ENCODE measurements at places on chromosomes 2 and 18.

DNA sequence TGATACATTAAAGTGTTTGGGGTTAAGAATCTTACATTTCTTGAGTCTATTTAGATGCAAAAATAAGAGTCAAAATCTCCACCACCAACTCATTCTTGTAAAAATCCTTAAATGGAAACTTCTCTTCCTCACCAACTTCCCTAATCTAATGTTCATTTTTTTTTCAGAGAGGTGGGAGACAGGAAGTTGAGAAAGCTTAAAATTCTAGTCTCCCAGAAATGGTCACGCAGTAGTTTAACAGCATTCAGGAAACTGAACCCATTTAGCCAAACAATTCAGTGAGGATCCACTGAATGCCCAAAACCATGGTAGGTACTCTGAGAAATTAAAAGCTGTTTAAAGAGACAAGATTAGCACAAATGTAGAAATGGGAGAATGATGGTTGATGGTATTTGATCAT, 69.0 kb downstream of the TXNL1 start:
- no peak for DNase-seq

DNA sequence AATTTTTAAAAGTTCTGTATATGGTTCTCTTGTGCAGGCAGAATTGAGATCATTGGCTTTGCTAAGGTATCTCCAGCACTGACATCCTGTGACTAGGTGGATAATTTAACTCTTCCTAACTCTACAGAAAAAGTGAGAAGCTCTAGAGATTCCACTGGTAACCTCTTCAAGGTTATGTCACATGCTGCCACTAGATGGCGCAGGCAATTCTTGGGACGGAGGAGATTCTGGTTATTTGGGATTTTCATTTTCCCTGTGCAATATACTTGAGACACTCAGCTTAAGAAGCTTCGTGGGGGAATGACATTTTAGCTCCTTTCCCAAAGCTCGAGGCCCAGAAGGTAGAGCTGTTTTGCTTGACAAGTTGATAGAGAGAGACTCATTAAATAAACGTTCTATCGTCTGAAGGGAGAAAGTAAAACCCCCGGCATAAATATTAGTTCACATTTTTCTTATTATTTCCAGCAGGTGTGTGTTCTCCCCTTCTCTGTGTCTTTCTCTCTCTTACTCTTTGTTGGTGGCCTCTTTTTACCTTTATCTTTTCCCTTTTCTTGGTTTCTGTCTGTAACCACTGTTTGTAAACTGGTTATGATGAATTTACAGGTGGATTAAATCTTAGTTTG, 26.6 kb upstream of the LANCL1 start:
- peak; percentile 72 for DNase-seq

DNA sequence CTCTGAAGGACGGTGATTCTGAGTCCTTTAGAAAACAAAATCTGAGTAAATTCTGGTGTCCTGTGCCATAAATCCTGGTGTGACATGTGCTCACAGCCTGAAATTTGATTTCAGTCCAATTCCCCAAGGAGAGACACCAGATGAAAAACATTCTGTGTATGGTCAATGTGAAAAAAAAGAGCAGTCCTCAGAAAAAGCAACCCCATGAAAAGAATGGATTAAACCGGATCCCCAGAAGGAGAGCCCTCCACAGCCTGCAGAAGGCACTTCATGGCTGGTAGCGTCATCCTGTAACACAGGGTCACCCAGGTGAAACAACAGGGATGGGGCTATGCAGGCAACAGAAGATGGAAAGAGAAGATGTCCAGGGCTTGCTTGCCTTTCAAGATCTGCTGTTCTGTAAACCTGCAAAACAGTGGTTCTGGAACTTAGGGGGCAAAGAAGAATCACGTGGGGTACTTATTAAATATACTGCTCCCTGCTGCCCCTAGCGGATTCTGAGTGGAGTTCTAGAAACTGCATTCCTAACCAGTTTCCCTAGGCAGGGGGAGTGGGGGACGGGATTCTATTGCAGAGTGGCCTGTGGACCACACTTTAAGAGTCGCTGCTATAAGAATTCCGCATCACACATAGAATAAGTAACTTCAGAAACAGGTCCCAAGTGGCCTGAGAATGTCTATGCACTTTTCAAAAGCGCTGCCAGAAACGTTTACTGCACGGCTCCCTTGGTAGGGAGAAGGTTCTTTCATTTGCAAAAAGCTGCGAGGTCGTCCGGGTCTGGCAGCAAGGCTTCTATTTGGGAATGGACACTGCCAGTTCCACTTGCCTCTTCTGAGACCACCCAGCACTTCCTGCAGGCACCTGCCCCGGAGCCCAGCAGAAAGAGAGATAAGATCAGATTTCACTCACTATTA, 118.9 kb upstream of the ARL5A start:
- DNase-seq = peak; percentile 43

DNA sequence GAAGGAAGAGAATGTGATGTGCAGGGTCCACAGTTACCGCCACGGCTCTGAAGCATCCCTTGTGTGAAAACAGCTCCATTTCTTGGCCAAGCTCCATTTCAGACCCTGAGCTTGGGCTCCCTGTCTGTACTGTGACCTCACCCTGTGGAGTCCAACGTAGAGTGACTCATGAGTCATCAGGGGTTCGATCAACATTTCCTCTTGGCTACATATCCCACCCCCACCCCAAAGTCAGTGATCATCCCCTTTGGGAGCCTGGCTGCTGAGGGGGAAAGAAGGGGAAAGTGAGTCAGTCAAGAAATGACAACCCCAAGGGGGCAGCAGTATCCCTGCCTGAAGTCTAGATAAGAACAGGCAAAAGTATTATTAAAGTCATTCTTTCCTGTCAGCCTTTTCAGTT, 62.2 kb downstream of the PAPOLG start:
- no peak for DNase-seq

DNA sequence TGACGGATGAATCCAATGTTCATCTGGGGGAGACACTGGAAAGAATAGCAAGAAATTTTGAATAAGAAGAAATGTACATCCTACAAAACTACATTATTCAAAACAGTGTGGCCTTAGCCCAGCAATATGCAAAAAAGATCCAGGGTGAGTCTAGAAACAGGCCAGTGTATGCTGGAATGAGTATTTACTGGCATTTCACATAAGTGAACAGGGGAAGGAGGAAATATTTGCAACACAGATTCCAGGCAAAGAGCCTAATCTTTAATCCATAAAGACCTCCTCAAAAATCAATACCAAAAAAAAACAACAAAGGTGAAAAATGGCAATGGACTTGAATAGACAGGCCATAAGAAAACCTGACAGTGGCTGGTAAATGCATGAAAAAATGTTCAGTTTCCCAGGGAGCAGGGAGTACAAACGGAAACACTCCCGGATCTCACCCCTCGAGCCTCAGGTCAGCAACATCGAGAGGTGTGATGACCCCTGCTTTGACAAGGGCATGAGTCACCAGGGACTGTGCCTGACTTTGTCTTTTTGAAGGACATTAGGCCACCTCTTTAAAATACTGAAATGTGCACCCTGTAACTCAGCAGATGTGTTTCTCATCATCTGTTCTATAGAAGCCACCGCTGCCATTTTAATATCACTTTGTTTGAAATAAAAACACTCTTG, 12.7 kb upstream of the GPC1 start:
- no peak for DNase-seq

DNA sequence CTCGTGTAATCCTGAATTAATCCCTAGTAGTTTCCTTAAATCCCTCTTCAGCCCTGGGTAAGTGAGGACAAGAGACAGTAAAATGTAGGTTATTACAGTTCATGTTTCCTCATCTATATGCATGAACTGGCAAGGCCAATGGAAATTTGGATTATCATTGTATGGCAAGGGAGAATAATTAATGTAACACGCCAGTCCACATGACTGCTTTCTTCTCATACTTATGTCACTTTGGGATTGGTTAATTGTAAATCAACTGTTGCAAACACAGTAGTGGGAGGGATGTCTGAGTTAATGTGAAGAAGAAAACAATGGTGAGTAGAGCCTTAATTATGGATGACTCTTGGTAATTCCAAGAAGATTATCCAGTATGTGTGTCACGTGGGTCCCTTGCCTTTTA, 1.7 kb upstream of the SERPINB7 start:
- DNase-seq = no peak

DNA sequence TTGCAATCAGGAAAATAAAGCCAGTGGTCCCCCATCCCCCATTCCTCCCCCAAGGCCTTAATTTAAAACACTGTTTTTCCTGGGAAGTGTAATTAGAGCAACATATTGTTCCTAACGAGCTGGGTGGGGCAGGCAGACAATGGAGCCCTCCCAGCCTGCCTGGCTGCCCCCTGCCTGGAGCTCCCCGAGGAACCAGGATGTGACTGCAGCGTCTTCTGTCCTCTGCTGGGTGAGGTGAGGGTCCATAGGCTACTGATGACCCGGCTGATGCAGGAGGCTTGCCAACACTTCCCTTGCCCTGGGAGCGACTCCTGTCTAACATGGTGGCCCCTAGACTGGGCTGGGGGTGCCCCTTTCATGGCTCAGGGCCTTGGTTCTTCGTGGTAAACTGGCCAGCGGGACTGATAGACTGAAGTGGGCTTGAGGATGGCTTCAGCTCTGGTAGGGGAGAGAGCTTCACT, 152.4 kb downstream of the DYSF start:
- no peak for DNase-seq

GRCh38 chr2:166152064-166152463, 24.2 kb upstream of the SCN1A start:
- no peak for DNase-seq

GRCh38 chr2:173652311-173652710, 297.6 kb downstream of the CDCA7 start:
- peak; percentile 64 for DNase-seq

- no peak for DNase-seq
Observed at GRCh38 chr18:4854671-4855070, 342.4 kb downstream of the AKAIN1 start.

DNA sequence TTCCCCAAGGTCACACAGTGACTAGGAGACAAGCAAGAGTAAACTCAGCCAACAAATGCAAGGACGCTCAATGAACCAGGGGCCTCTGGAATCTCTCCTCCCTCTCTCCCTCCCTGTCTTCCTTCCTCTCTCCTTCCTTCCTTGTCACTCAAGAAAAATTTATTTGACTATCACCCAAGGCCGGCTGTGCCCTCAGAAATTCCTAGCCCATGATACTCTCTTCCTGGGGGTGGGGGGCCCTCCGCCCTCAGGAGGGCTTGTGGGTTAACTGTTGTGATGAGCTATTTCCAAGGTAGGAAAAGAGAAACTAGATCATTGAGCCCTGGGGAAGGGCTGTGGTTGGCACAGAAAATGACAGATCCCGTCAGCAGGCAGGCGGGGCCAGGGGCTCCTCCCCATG, 21.7 kb downstream of the INHBB start:
- no peak for DNase-seq

DNA sequence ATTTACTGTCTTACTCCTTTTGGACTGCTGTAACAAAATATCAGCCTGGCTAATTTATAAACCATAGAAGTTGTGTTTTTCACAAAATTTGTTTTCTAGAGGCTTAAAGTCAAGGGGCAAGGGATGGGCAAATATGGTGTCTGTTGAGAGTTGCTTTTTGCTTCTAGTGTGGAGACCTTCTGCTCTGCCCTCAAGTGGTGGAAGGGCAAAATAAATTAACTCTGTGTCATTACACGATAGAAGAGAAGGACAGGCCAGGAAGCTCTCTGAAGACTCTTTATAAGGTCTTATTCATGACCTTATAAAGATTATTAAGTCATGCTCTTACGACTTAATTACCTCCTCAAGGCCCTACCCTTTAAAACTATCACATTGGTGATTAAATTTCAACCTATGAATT, 181.2 kb upstream of the LRATD1 start:
- no peak for DNase-seq

- no peak for DNase-seq
Observed at GRCh38 chr2:26925100-26925791, 45.2 kb upstream of the MAPRE3 start.

DNA sequence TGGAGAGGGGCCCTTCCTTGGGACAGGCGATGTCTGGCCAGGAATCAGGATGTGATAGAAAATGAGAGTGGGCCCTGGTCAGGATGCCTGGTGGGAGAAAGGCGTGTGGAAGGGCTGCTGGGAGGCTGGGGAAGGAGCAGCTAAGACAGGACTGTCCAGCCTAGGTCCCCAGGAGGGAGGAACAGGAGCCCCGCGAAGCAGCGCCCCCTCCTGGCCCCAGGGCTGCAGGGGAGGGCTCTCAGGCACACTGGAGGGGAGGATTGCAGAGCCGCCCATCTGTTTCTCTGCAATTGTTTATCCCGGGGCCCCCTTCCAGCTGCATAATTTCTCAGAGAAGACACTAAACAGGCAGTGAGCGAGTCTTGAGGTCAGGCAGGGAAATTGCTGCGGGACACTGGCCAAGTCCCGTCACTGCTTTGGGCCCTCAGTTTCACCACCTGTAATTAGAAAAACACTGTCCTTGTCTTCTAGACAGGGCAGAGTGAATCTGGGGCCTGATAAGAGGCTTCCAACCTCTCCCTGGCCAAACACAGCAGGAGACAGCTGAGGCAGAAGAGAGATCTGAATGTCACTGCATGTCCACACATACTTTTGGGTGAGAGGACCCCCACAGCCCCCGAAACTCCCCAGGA, 3.9 kb upstream of the NPPC start:
- DNase-seq = peak; percentile 41

GRCh38 chr2:160418853-160419252, 74.8 kb downstream of the RBMS1 start:
- DNase-seq = no peak

DNA sequence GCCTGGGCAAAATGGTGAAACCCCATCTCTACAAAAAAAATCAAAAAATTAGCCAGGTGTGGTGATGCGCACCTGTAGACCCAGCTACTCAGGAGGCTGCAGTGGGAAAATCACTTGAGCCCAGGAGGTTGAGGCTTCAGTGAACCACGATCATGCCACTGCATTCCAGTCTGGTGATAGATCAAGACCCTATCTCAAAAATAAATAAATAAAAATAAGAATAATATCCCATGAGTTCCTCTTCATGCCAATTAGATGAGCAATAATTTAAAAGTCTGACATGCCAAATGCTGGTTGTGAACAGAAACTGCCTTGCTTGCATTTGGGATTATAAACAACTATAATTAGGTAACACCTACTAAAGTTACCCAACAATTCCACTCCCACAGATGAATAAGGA, 22.1 kb upstream of the ANKRD44 start:
- no peak for DNase-seq

- DNase-seq = peak; percentile 88
Observed at GRCh38 chr2:159044804-159045286, 76.4 kb downstream of the TANC1 start.

DNA sequence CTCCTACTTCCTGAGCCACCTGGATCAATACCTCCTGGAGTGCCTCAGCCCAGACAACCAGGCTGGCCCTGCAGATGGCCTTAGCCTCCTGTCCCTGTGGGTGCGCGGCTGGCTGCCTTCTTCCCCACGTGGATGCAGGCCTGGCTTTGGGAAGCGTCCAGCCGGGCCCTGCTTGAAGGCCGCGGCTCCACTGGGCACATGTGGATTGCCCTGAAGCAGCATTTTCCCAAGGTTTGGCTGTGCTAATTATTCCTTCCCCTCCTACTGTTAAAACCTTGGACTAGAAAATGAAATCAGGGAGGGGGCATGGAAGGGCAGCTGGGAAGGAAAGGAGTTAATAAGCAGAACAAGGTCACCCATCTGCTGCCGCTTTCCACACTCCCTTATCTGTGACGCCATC, 143.0 kb upstream of the GATA6 start:
- no peak for DNase-seq

All from AG20443 (cell line).